GM20000 (cell line): ENCODE measurements at places on chromosomes 13 and 19.
A peak's percentile ranks its signal among the peaks of the same experiment; 100 is the strongest.

DNA sequence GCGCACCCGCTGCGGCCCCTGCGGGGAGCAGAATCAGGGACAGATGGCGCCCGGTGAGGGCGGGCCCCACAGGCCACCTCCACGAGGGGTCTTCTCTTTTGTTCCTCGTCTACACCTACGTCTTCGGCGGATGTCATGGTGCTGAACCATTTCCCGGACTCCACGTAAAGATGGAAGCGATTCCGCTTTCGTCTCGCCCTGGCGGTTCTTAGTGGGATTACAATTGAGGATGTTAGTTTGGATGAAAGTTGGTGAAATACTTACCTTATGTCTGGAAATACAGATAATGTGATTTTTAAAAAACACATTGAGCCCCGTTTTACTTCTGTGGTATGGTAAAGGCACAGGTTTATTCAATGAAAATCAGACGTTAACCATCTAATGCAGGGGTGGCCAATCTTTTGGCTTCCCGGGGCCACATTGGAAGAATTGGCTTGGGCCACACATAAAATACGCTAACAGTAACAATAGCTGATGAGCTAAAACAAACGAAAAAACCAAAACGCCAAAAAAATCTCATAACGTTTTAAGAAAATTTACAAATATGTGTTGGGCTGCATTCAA lies 1.4 kb upstream of the ZMYM5 start:
- peak; percentile 68 for DNase-seq

DNA sequence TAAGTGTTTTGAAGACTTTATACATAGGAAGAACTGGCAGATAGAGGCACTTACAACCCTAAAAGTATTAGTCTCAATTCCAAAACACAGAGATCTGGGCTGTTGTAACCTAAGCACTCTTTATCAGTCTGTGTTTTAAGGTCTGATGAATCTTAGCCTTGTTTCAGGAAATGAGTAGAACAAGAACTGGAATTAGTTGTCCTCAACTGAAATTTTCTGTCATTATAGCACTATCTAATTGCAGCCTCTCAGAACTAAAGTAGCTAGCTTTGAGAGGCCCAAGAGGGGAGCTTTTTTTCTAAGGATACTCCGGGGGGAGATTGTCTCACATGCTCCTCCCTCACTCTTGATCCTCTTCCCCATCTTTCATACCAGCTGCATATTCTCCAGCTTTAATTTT lies 13.1 kb downstream of the HNRNPM start:
- DNase-seq = no peak

- DNase-seq = no peak
Measured at GRCh38 chr13:75739244-75739868, 103.2 kb downstream of the LMO7 start.

GRCh38 chr13:48976576-48977285 lies 1.0 kb downstream of the FNDC3A start:
- no peak for DNase-seq

- DNase-seq = peak; percentile 38
Measured at GRCh38 chr13:80341756-80342370, 937 bp upstream of the SPRY2 start.

DNA sequence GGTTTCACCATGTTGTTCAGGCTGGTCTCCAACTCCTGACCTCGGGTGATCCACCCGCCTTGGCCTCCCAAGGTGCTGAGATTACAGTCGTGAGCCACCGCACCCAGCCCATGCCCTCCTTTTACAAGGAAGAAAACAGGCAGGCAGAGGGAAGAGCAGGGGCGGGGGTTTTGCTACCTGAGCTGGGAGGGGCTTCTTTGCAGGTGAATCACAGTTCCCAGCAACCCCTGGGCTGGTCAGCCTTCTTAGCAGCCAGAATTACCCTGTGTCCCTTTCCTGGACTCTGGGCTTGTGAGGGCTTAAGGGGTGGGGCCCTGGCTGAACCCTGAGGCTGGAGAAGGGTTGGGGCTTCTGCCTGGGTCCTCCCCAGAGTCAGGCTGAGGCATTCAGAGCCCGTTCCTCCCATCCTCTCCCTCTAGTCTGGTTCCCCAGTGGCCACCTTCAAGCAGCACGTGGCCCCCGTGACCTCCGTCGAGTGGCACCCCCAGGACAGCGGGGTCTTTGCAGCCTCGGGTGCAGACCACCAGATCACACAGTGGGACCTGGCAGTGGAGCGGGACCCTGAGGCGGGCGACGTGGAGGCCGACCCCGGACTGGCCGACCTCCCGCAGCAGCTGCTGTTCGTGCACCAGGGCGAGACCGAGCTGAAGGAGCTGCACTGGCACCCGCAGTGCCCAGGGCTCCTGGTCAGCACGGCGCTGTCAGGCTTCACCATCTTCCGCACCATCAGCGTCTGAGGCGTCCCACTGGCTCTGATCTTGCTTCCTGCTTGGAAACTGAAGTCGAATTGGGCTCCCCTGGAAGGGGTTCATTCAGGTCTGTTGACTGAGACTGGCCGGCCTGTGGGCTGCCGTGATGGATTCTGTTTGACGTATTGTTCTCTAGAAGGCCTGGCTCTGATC lies 2.8 kb upstream of the KCNJ14 start:
- DNase-seq = no peak

DNA sequence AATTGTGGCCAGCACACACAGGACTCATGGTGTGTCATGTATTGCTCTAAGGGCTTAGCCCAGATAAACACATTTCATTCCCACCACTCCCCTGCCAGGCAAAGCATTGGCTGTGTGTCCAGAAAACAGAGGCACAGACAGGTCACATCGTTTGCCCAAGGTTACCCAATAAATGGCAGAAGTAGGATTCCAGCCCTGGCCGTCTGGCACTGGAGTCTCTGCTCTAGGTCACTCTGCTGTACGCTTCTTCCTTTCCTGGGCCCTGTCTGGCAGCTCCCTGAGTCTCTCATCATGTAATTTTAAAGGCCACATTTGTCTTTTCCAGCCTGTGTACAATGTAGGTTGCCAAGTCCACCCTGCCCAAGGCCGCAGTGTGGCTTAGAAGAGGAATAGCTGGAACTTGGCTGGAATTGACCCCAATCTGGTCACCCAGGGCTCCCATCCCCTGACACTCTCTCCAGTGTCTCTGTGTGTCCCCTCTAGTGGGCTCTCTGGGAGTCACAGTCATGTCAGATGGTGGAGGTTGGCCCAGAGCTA lies 264.5 kb upstream of the TSHZ3 start:
- DNase-seq = no peak
